Pancreas (tissue), 10 donors: ENCODE measurements at places on chromosomes 7 and 10. TPM values are rescaled to one million over a fixed set of nuclear protein-coding genes. Genes with fewer than 3 reads are reported as not detected.
A peak's percentile ranks its signal among the peaks of the same experiment; 100 is the strongest.

- no peaks in the 10 kb centered on the region for H3K4me1 ChIP-seq
- no peaks in the 10 kb centered on the region for H3K27me3 ChIP-seq
- no peak overlapping the region for H3K27ac ChIP-seq
Observed at GRCh38 chr7:20114468-20114867, 102.7 kb downstream of the MACC1 start.

- no peak overlapping the region for H3K27ac ChIP-seq
- H3K4me1 ChIP-seq, result no peaks in the 10 kb centered on the region
- no peak overlapping the region for H3K4me3 ChIP-seq
- no peaks in the 10 kb centered on the region for H3K36me3 ChIP-seq
Observed at GRCh38 chr10:128476368-128476725, 350.1 kb upstream of the MKI67 start.

DNA sequence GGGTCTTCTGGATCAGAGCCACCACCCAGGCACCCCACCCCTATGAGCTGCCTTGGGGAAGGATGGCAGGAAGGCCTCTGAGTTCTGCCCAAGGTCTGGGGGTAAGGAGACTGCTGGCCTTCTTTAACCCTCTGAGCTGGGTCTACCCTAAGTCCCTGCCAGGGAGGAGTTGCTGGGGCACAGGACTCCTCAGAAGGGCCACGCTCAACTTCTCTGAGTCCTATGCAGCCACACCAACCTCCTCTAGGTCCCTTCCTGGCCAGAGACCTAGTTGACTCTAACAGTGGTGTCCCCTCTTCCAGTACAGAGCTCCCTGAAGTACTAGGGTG is 2.6 kb upstream of the NEURL1 start:
- DNase-seq, result no peak
- no peaks in the 10 kb centered on the region for H3K27me3 ChIP-seq
- no peak overlapping the region for H3K4me3 ChIP-seq
- no peak overlapping the region for H3K27ac ChIP-seq

DNA sequence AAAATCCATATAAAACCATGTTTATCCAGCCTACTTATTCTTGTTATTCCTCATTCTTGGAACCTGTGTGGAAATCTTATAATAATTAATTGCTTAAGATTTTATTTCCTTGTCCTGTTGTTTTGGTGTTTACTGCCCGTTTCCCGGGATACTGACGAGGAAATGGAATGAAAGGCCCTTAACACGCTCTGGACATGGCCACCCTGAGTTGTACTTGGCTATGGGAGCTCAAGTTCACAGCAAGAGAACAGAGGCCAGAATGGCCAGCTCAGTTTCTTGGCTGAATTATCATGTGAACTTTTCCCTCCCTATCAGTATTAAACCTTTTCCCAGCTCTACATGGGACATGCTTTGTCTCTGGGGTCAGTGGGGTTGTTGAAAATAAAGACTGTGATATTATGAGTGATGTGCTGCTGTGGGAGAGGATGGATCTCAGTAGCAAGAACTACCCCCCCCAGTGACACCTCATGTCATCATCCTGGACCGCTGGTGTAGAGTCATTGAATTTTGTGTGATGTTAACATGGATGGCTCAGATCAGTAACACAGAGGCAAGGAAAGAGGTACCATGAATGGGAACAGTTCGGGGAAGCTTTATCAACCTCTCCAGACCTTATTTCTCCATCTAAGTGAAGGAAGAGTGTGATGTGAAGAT is 87.0 kb upstream of the IGFBP3 start:
- H3K36me3 ChIP-seq, result no peaks in the 10 kb centered on the region
- peak; percentile 27 for DNase-seq
- H3K27ac ChIP-seq, result peak overlapping the region; percentile 71
- H3K4me1 ChIP-seq, result no peaks in the 10 kb centered on the region
- peaks cover 6% of the 10 kb centered on the region for H3K27me3 ChIP-seq

DNA sequence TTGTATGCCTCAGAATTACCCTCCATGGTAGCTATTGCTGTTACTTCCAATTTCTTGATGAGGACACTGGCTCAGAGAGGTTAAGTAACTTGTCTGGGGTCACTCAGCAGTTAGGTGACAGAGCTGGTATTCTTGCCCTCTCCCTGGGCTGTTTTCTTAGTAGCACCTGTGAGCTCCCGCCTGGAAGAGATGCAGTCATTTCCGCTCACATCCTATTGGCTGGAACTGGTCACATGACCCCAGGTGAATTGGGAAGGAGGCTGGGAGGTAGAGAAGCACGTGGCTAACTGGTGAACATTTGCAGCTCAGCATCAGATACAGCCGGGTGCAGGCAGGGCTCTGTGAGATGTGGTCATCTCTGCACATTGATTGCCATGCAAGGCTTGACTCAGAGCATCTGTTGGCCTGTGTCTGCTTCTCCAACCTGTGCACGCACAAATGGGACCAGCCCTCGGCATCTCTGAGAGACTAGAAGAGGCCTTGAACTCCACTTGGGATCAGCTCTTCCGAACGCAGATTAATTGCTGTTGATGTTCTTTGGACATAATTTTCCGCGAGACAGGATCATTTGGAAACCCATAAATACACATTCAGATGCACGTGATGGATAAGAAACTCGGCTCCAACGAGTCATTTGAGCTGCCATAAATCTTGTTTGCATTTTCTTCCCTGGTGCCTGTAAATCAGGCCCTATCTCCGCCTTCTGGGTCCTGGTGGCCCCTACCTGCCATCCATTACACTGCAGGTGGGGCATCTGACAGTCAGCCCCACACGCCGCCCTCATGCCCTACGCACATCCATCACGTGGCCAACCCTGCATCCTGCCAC is 42.8 kb downstream of the MYL10 start:
- H3K4me3 ChIP-seq, result no peak overlapping the region
- DNase-seq, result no peak
- H3K4me1 ChIP-seq, result no peaks in the 10 kb centered on the region
- H3K27ac ChIP-seq, result no peak overlapping the region
- H3K36me3 ChIP-seq, result no peaks in the 10 kb centered on the region

DNA sequence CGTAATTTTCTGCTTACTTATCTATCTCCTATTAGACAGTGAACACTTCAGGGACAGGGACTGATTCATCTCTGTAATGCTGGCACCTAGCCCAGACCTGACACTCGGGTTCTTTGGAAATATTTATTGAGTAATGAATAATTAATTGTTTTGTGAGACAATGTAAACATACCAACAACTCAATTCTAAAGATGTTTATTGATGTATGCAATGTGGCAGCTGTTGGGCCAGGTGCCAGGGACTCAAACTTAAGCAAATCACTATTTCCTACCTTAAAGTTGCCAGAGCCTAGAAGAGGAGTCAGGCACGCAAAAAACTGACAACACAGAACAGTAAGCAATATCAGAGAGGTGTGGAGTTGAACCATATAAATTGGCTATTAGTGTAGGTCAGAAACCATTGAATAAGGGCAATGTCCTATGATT is 63.6 kb upstream of the BMPER start:
- no peaks in the 10 kb centered on the region for H3K4me1 ChIP-seq
- no peaks in the 10 kb centered on the region for H3K27me3 ChIP-seq
- no peak overlapping the region for H3K4me3 ChIP-seq

- no peaks in the 10 kb centered on the region for H3K27me3 ChIP-seq
- no peak for DNase-seq
- H3K4me1 ChIP-seq, result peaks cover 5% of the 10 kb centered on the region
- no peak overlapping the region for H3K4me3 ChIP-seq
- H3K27ac ChIP-seq, result no peak overlapping the region
Observed at GRCh38 chr7:1564603-1565022, 5.2 kb downstream of the PSMG3 start.

GRCh38 chr10:124156524-124157260 is 63.3 kb upstream of the CHST15 start:
- H3K4me3 ChIP-seq, result no peak overlapping the region
- DNase-seq, result no peak

DNA sequence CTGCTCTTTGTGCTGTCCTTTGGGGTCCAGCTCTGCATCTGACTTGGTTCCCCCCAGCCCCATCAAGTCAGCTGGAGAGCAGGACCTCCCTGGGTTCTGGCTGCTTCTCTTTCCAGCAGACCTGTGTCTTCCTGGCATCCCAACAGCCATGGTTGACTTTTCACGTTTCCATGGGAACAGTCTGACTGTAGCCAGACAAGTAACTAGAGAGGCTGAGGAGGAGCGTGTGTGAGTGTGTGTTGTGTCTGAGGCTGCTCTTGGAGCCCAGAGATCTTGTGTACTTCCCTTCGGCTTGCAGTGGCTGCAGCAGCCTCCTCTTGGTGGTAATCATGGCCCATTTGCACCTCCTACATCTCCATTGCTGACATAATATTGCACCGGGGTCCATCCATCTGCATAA is 332.0 kb downstream of the RPS24 start:
- H3K27ac ChIP-seq, result no peak overlapping the region
- no peaks in the 10 kb centered on the region for H3K4me1 ChIP-seq
- no peak for DNase-seq
- H3K4me3 ChIP-seq, result no peak overlapping the region

- H3K4me3 ChIP-seq, result no peak overlapping the region
- H3K36me3 ChIP-seq, result no peaks in the 10 kb centered on the region
- no peaks in the 10 kb centered on the region for H3K27me3 ChIP-seq
- no peak for DNase-seq
- H3K4me1 ChIP-seq, result no peaks in the 10 kb centered on the region
Observed at GRCh38 chr7:665736-666453, 60.6 kb upstream of the DNAAF5 start.

DNA sequence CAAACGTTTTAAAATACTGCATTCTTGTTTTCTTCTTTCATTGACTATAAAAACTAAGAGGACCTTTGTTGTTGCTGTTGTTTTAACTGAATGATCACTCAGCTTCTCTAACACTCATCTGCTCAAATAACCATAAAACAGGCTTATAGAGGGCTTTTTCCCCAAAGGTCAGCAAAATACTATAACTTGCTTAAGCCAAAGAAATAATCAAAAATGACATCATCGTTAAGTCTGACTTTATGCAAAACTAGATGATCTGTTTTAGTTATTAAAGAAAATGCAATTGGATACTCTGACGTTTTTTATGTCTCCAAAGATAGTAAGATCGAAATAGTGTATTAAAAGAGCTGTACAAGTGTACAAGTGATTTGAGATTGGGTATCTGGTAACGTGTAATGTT is 152.9 kb downstream of the SEMA3A start:
- no peak overlapping the region for H3K27ac ChIP-seq
- DNase-seq, result no peak
- H3K4me1 ChIP-seq, result no peaks in the 10 kb centered on the region
- no peaks in the 10 kb centered on the region for H3K27me3 ChIP-seq
- no peak overlapping the region for H3K4me3 ChIP-seq
- H3K36me3 ChIP-seq, result no peaks in the 10 kb centered on the region

DNA sequence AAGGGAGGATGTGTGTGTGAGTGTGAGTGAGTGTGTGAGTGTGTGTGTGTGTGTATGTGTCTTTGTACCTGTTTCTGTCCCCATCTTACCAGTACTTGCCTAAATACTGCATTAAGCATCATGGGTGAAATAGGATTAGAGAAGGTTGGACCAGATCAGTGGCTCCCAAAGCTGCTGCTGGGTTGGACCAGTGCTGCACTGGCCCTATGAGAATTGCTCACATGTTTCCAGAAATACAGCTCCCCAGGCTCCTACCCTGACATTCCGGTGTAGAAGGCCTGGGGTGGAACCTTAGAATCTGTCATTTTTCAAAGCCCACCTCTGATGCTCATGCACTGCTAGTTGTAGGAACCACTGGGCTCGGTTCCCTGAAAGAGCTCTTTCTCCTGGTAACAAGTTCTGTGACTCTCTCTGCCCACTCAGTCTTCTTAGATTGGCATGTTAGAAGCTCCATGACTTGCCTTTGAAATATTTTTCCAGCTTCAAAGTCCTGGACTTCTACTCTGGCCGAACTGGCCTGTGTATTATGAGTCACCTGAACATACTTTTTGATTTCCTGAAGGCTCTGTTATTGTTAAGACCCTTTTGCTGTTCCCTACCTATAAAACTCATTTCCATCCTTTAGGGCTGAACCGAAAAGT is 224.7 kb downstream of the CUX1 start:
- DNase-seq, result no peak
- H3K27me3 ChIP-seq, result no peaks in the 10 kb centered on the region
- H3K4me1 ChIP-seq, result no peaks in the 10 kb centered on the region

GRCh38 chr7:77433901-77434300 is 17.8 kb upstream of the GSAP start:
- no peaks in the 10 kb centered on the region for H3K27me3 ChIP-seq
- H3K36me3 ChIP-seq, result no peaks in the 10 kb centered on the region
- no peak overlapping the region for H3K4me3 ChIP-seq

DNA sequence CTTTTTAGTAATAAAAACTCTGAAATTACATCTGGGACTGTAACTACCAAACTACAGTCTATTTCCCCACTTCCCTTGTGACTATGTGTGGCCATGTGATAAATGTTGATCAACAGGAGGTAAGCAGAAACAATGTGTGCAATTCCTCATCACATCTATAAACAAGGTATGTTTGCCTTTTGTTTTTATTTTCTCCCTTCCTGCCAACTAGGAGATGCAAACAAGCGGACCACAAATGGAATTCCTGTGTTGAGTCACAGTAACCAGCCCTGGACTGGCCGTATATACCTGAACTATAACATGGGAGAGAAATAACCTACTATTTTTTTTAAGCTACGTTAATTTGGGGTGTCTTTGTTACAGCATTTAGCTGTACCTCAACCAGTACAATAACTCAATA is 52.5 kb downstream of the SCRN1 start:
- H3K27ac ChIP-seq, result no peak overlapping the region
- no peak for DNase-seq
- no peaks in the 10 kb centered on the region for H3K4me1 ChIP-seq
- no peaks in the 10 kb centered on the region for H3K36me3 ChIP-seq
- H3K27me3 ChIP-seq, result no peaks in the 10 kb centered on the region

DNA sequence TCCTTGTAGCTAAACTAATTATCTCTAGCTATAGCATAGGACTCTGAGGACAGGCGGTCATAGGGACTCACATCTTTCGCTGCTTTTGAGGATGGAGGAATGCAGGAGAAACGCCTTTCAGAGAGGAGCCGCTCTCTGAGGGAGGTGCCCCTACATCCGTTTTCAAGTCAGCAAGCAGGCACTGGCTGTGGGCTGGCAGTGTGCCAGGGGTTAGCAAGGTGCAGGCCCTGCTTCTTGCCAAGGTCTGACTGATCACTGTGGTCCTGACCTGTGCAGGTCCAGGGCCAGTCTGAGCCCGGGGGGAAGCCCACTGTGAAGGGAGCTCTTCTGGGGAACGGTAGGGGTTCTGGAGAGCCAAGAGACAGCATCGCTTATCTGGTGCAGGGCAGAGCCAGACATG is 89.4 kb downstream of the SH3PXD2A start:
- H3K4me3 ChIP-seq, result no peak overlapping the region
- H3K27ac ChIP-seq, result no peak overlapping the region
- H3K27me3 ChIP-seq, result no peaks in the 10 kb centered on the region
- no peaks in the 10 kb centered on the region for H3K36me3 ChIP-seq

DNA sequence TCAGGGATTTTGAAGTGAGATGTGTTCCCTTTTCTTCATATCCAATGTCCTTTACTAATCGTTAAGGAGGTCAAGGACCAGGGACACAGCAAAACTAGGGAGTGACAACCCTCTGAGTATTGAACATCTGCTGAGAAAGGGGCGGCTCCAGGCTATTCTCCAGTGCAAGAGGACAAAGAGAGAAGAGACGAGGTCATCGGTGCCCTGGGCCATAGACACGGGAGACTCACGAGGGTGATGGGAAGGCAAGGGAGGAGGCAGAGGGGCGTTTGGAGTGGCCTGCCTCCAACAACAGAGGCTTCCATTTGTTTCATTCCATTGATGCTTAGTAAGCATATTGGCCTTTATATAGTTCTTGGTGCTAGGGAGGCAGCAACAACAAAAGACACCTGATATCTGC is 268.4 kb downstream of the CXCL12 start:
- H3K4me1 ChIP-seq, result no peaks in the 10 kb centered on the region
- DNase-seq, result no peak
- H3K27ac ChIP-seq, result no peak overlapping the region
- no peaks in the 10 kb centered on the region for H3K36me3 ChIP-seq
- no peak overlapping the region for H3K4me3 ChIP-seq

Gene PDE6C
- not detected for polyA plus RNA-seq

Gene MBL2
- polyA plus RNA-seq, result not detected

Gene CUZD1
- polyA plus RNA-seq, result 2,052 TPM

Gene UTF1
- polyA plus RNA-seq, result not detected

Gene SFR1
- polyA plus RNA-seq, result 3.7 TPM

Gene LCOR
- 4.5 TPM for polyA plus RNA-seq
